Tibial artery (tissue), 4 donors: ENCODE measurements at places on chromosomes 1 and 21.

- DNase-seq, result no peak
Measured at GRCh38 chr1:185438936-185439335, 121.9 kb upstream of the IVNS1ABP start.

DNA sequence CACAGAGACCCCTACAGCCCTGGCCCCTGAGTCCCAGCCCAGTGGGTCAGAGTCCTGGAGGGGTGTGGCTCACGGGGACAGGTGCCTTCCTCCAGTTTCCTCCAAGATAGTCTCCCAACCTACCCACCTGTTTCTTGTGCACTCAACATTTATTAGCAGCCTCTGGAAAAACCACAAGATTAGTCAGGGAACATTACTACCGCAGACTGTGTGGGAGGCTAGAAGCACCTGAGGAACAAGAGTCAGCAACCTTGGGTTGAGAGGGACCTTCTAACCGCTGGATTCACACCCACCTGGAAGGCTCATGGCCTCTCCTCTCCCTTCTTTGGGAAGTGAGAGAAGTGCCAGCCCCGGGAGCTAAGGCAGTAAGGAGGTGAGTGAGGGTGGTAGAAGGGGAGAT is 22.5 kb upstream of the IKBKE start:
- no peak for DNase-seq

DNA sequence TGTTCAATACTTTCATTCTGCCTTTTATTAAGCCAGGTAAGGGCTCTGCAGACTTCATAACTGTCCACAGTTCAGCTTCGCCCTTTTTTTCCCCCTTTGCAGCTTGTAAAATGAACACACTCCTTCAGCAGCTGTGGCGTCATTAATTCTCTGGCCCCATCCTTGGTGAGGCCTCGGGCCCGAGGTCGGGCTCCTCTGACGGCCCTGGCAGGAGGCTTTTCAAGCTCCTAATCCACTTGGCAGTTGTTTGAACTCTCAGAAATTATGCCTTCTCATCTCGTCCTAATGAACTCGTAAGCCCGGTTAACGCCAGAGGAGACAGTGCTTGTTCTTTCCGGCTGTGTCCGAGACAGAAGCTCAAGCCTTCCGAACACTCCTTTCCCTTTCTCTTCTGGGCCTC is 18.1 kb upstream of the EPHA8 start:
- no peak for DNase-seq

- DNase-seq, result no peak
Measured at GRCh38 chr1:20612221-20612746, 21.0 kb upstream of the PINK1 start.

- DNase-seq, result peak; percentile 4
Measured at GRCh38 chr1:225692517-225692879, 39.6 kb upstream of the ENAH start.

GRCh38 chr1:215731699-215732098 is 164.6 kb downstream of the KCTD3 start:
- no peak for DNase-seq

GRCh38 chr1:231200388-231201031 is 38.7 kb downstream of the TRIM67 start:
- no peak for DNase-seq

GRCh38 chr1:58704616-58705021 is 4.8 kb upstream of the MYSM1 start:
- DNase-seq, result no peak

DNA sequence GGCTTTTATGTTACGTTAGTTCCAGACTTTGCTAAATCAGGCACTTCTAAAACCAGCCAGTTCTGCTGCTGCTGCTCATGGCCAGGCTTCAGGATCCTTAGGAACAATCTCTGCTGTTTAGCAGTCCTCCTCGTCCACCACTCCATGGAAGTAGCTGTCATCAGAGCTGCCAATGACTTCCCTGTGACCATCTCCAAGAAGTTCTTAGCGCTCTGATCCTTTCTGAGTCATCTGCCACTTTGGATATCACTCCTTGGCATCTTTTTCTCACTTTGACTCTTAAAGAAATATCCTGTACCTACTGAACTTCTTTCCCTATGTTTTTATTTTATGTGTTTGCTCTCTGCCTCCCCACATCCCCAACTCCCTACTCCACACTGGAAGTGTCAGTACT is 14.7 kb upstream of the IRF2BP2 start:
- no peak for DNase-seq

DNA sequence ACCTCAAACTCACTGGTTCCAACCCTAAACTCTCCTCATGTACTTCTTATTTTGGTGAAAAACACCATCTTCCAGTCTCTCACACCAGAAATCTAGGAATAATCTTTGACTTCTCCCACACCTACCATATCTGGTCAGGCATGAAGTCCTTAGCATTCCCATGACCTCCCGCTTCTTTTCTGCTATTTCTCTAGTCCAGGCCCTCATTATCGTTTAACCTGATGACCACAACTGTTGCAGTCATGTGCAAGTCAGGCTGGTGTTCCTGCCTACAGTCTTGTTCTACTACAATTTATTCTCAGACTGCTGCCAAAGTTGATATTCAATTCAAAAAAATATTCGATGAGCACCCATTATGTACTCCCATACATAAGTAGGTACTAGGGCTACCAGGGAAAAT is 71.3 kb downstream of the PIK3R3 start:
- no peak for DNase-seq

DNA sequence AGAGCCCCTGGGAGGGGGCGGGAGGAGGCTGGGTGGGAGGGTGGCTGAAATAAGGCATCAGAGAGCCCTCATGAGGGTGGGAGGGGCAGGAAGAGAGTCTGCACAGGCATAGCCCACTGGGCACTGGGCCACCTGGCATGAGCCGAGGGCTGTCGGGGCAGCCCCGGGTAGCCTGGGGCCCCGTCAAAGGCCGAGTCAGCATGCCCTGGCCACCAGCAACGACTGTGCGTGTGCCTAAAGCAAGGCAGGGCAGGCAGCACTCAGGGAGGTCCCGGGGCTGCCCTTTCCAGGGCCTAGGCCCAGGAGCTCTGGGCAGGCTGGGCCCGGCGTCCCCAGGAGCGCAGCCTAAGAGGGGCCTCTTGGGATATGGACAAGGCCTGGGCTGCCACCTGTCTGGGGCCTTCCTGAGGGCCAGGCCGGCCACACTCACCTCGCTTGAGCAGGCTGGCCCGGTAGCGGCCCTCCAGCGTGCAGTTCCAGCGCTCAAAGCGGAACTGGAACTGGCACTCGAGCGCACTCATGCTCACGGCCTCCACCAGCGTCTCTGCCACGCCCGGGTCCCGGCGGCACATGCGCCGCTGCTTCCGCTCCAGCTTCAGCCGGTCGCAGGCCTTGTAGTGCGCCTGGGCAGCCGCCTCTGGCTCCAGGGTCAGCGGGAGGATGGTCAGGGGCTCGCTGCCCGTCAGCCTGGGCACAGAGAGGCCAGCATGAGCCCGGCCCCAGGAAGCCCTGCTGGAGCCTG is 22.7 kb downstream of the WNT9A start:
- DNase-seq, result no peak

DNA sequence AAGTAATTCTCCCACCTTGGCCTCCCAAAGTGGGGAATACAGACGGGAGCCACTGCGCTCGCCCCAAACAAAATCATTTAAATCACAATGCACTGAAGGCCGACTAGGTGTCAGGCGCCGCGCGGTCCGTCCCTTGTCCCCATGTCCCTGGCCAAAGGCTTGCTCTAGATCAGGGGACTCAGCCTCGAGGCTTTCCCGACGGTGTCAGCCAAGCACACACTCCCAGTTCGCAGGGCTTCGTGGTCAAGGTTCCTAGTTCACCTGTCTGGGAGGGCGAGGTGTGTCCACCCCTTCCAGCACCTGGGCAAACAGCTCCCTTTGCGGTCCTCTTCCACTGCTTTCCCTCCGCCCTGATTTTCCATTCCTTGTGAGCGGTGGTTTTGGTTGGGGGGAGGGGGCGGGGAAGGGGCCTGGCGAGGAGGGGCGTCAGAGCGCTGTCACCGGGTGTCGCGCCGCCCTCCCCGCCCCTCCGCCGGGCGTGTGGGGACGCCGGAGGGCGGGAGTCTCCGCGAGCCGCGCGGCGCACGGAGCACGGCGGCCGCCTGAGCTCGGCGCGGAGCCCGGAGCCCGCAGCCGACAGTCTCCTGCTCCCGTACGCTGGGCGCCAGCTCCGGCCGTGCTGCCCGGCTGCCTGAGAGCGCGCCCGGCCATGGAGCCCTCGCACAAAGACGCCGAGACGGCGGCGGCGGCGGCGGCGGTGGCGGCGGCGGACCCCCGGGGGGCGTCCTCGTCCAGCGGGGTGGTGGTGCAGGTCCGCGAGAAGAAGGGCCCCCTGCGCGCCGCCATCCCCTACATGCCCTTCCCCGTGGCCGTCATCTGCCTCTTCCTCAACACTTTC is at the start of gene STUM:
TSS of gene STUM (plus strand) at position 509 of the 838 bp plus-strand sequence. CDS start at position 650, 141 bp downstream.
- no peak for DNase-seq

DNA sequence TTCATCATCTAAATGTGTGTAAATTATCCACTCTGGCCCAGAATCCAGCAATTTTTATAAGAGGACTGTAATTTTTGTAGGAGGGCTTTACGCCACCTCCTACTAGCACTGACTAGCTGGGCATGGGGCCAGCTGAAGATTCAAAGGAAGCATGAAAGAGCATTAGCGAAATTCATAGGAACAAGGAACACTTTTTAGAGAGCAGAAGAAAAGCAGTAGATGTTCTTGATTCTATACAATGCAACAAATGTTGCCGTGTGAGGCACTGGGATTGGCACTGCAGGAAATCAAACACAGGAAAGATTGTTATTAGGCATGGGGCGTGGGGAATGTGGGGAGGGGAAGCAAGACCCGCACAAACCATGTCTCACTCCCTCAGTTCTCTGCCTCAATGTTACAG is 58.4 kb upstream of the PARP1 start:
- DNase-seq, result no peak

DNA sequence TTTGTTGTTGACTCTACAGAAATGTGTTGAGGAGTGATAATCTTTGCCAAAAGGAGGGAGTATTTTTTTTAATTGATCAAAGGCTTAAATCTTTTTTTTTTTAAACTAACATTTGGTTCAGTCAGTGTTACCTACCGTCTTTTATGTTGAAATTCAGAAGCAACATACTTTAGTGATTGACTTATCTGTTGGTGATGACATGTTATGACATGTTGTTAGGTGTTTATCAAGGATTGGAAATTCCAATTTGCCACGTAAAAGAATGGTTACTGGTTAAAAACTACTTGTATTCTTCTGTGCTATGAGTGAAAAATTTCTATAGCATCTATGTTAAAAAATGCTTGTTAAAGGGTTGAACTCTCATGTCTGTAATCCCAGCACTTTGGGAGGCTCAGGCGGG is 61.2 kb downstream of the DNM3 start:
- DNase-seq, result no peak

- no peak for DNase-seq
Measured at GRCh38 chr1:215529571-215529970, 37.5 kb upstream of the KCTD3 start.

- no peak for DNase-seq
Measured at GRCh38 chr1:98277118-98277517, 356.3 kb upstream of the DPYD start.

DNA sequence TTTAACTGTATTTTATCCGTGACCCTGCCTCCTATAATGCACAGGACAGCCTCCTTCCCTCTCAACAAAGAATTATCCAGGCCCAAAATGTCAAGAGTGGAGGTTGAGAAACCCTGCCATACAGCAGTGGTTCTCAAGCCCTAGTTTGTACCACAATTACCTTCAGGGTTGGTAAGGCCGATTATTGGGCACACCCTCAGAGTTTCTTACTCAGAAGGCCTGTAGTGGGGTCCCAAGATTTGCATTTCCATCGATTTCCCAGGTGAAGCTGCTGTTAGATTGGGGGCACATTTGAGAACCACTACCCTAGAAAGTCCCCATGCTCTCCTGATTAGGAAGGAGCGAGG is 400 bp upstream of the PGBD2 start:
- no peak for DNase-seq

GRCh38 chr1:68624233-68624632 is 127.4 kb upstream of the DEPDC1 start:
- DNase-seq, result no peak

- DNase-seq, result no peak
Measured at GRCh38 chr21:27759091-27759659, 792.3 kb upstream of the ADAMTS5 start.

GRCh38 chr1:158675563-158676323 is 10.8 kb downstream of the SPTA1 start:
- no peak for DNase-seq

DNA sequence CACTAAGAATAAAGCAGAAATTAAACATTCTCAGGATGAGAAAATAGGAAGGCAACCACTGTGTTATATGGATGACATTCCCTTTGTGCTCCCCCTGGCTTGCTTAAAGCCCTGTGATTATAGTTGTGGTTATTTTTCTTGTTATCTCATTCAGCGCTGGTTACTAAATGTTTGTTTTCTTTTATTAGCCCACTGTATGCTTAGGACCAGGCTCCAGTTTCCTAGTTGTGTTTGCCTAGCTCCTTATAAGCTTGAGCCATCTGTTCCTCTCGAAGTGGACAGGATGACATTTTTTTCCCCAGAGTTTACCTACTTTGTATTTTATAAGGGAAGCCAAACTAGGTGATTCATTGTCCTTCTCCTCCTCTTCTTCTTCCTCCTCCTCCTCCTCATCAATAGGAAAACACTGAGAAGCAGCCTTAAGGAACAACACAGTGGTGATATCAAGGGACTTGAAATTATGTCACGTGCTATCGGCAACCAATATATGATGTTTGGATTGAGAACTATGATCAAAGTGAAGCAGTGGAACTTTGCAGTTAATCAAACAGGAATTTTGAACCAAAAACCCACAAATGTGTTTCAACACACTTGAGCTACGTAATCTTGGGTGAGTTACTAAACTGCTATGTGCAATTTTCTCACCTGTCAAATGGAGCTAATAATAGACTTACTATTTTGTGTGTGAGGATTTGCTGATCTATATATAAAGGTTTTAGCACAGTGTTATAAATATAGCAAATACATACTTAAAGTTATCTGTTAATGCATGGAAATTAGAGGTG is 35.1 kb upstream of the RGS7 start:
- no peak for DNase-seq

GRCh38 chr1:29933067-29933466 is 696.7 kb downstream of the PTPRU start:
- DNase-seq, result no peak

DNA sequence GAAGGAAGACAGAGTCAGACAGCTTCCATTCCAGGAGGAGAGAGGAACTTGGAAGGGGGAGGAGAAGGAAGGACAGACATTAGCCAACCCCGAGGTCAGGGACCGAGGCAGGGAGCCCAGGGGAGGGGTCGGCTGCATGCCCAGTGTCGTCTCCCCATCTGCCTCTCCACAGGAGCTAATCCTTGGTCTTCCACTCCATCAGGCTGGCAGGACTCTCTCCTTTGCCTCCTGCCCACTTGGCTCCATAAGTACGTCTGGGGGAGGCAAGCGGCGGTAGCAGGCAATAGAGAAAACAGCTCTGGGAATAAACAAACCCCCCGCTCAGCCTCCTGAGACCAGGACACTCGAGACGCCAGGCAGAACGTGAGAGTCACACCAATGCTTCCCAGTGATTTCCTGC is 71.3 kb downstream of the GRIK3 start:
- DNase-seq, result no peak
